ENCODE measurements at places on chromosomes 16 and 17. TPM values are rescaled to one million over a fixed set of nuclear protein-coding genes. Genes with fewer than 3 reads are reported as not detected.

DNA sequence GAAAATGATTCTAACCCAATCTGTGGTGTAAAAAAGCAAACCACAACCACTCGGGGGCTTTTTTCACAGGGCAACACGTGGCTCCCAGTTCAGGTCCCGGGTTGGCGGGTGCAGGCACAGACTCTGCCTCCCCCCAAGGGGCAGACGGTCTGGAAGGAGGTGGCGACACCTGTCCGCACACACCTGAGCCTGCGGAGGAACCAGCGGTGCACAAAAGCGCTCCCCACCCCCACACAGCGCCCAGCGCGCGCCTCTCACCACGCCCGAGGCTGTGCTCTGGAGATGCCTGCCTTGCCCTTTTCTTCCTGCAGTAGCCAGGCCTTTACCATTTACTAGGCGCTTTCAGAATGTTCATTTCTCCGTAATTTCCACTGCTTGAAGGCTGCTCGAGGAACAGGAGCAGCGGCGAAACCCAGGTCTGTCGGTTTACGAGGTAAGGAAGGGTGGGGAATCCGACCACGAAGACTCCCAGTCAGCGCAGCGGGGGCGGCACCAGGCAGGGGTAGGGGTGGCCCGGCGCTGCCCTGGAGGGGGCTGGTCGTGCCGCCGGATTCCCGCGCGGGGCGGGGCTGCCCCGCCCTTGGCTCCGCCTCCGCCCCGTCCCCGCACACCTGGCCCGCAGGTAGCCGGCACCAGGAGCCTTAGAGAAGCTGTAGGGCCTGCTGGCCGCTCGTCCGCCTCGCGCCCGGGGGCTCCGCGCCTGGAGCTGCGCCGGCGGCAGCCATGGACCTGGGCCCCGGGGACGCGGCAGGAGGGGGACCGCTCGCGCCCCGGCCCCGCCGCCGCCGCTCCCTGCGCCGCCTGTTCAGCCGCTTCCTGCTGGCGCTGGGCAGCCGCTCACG is at the start of gene USP43:
Gene USP43, plus strand, starts transcription at position 608 of the 842 bp plus-strand sequence. Its CDS starts 116 bp downstream, at position 724.
- DNase-seq: peak; percentile 25

The TLCD3B gene
- not detected for total RNA-seq

- no peak for DNase-seq
These were observed 10.7 kb downstream of the GALNS start for GRCh38 chr16:88846088-88846487.

DNA sequence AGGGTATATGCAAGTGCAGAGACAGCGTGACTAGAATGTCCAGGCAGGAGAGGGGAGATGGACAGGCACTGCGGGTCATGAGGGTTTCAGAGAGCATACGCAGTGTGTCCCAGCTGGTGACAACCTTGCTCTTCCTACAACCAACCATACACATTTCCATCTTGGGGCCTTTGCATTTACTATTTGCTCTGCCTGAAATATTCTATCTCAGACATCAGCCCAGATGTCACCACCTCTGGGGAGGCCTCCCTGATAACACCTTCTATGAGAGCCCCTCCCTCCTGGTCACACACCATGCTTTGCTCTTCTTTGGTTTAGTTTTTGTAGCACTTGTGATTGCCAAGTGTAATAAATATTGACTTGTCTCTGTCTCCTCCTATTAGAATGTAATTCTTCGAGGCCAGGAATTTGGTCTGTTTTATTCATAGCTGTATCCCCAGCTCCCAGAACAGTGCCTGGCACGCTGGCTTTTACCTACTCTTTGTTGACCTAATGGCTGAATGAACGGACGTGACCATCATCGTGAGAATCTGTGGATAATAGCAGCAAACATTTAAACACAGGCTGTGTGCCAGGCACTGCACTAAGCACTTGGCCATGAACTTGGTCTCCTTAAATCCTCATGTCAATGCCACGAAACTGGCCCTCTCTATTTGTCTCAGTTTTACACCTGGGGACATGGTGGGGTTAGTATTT is 51.9 kb downstream of the PLCG2 start:
- no peak for DNase-seq

DNA sequence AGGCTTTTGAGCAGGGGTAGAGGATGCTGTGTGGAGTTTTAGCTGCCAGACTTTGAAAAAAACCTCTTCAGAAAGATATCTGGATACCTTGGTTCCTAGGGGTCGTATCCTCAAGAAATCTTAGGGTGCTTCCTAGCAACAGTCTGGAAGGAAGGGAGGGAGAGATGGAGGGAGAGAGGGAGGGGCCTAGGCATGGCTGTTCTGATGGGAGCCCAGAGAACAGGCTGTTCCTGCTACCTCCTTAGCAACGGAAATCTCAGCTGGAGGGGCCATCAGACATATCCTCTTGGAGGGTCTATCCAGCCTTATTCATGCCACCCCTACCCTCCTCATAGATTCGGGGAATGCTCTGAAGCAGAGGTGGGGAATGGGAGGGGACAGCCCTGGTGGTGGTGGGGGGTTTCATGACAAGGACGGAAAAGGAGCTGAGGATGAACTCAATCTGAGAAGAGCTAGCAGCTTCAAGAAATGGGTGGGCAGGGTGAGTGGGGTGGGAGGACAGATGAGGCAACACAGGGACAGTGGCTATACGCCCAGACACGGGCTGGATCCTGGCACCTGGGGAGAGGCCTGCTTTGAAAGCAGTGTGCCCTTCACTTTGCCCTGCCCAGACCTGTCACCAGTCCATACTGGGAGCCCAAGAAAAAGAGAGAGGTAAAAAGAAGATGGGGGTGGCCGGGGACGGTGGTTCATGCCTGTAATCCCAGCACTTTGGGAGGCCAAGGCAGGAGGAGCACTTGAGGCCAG is 2.9 kb upstream of the THRA start:
- no peak for DNase-seq

The GCGR gene
- not detected for total RNA-seq

DNA sequence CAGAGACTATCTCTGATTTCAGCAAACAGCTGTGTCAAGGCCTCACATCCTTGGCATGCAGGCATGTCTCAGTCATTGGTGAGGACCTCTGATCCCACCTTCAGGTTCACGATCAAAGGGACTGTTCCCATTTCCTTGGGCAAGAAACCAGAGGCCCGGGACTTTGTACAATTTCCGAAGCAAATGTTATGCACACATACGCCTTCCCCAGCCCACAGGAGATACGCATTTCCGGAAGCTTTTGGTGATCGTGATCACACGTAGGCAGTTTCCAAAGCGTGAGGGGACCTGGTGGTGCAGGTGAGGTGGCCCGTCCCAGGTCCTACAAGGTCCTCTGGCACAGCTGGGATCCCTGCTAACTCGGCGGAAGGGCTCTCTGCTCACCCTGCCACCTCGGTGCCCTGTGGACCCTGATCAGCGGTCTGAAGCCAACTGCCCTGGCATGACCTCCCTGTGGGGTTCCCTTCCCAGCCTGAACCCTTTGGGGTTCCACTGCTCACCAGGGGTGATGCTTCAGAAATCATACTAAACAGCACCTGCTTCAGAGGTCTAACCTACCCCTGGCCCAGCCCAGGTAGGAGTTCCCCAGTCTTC is 28.8 kb upstream of the KLHDC4 start:
- no peak for DNase-seq

The ZNF423 gene
- 0.32 TPM for total RNA-seq

The ABCA6 gene
- total RNA-seq: 6.4 TPM

- DNase-seq: no peak
These were observed 19.9 kb downstream of the GGA3 start for GRCh38 chr17:75241502-75241901.

GRCh38 chr16:84024854-84025253 is 17.7 kb downstream of the SLC38A8 start:
- DNase-seq: peak; percentile 45

- DNase-seq: no peak
These were observed 696 bp upstream of the PSMC5 start for GRCh38 chr17:63826468-63827001.

- no peak for DNase-seq
These were observed 12.8 kb upstream of the NGFR start for GRCh38 chr17:49482144-49482817.

DNA sequence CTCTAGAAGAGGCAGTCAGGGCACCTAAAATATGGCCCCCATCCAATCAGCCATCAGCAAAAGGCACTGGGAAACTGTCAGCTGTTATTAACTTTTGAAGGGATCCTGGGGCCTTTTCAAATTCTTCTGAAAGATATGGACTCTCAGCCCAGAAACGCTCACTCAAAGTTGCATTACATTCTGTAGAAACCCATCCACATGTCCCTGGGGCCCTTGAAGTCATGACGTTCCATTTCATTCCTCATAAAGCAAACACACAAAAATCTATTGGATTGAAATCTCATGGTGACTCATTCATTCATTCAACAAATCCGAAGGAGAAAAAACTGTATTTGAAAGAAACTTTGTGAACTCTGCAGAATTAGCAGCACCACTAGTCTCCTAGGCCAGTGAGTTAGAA is 215.3 kb downstream of the C16orf95 start:
- DNase-seq: no peak

The CAMKK1 gene
- total RNA-seq: 3.9 TPM

DNA sequence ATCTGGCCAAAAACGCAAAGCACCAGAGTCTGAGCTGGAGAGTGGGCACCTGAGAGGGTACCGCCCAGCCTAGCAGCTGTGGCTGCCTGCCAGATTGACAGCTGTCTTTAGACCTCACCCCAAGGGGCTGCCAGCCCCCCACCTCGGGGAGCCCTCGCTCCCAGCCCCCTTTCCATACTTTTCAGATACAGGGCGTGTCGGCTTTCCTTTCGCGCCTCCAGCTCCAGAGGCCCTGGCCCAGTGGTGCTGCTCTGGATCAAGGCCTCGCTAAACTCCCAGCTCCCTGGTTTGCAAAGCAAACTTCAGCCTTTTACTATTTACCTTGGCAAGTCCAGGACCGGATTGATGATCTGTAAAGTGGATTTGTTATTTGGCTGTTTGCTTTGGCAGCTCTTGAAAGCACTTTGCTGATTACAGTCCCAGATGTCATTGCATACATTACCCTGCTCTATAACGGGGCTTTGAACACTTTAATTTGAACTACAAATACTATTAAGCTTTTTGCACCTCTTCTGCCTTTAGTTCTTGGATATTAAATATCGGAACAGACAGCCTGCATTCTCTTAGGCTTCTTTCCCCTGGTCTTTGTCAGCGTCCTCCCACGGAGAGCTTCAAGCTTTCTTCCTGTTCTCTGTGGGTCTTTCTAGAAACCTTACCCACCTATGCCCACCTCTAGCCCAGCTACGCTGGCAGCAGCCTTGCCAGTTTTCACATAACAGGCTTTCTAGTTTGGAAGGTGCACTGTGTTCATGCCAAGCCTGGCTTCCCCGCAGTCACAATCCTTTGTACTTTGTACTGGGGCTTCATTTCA is 63.6 kb upstream of the TBX2 start:
- DNase-seq: no peak

DNA sequence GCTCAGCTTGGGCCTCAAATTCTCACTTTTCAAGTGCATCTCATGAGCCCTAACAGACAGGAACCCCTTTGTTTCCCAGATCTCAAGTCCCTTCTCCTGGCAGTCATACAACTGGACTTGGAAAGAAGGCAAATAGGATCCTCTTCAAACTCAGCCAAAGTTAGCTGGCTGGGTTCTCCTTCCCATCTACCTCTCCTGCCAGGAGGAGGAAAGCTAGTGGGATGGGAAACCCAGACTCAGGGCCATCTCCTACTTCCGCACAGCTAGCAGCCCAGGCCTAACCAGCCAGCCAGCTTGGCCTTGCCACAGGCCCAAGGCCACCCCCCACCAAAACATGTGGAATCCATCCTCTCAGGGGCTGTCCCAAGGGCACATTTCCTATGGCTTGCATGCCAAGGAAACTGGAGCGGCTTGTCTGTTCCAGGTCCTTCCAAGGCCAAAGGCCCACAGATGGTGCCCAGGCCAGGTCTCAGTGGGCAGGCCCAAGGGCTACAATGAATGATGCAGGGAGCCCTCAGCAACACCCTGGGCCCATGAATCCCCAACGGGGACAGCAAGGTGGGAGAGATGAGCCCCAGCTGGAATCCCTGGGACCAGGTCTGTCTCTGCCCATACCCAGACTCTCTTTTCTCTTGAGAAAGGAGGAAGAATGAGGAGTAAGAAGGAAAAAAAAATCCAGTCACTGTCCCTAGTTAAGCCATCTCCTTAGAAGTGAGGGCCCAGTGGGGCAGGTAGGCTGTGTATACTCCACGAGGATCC is 1.7 kb downstream of the SMARCD2 start:
- no peak for DNase-seq

The CCDC78 gene
- 1.3 TPM for total RNA-seq

The HSD3B7 gene
- total RNA-seq: 24.8 TPM

DNA sequence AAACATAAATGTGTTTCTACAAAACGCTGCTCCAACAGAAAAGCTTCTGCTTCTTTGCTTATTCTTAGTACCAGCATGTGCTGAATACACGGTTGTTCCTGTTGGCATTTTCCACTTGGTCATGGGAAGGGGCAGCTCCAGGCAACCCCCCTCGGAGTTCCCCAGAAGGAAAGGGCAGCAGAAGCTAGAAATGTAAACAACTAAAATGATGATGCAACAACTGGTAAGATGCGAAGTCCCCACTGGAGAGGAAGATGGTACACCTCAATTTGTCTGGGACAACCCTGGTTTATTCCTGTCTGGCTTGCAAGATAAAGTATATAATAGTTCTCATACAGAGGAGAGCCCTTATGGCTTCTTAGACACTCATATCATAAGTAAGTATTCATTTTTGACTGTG is 9.2 kb upstream of the CCL13 start:
- DNase-seq: no peak

DNA sequence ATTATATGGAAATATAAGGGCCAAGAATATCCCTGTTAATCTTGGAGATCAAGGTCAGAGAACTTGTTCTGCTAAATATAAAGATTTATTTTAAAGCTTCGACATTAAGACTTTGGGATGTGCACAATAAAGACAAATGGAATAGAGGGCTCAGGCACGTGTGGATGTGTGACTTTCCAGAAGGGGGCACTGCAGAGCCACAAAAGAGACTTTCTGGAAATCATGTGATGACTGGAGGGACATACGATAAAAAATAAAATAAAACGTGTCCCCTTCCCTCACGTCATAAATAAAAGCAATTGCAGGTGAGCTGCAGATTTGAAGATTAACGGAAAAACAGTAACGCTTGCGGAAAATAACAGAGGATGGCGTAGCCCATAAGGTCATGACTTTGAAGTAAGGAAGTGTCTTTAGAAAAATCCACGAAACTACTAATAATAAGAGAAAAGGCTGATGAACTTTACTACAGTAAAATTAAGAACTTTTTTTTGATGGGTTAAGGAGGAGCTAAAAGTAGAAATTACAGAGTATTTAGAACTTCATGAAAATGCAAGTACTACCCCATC is 9.4 kb upstream of the ENGASE start:
- DNase-seq: peak; percentile 58

The CA4 gene
- not detected for total RNA-seq

The CRYBA1 gene
- total RNA-seq: 0.43 TPM

GRCh38 chr17:73706858-73707257 is 62.6 kb upstream of the SDK2 start:
- no peak for DNase-seq

GRCh38 chr17:38885044-38885727 is 15.3 kb downstream of the LASP1 start:
- no peak for DNase-seq

The CTRB2 gene
- total RNA-seq: not detected

DNA sequence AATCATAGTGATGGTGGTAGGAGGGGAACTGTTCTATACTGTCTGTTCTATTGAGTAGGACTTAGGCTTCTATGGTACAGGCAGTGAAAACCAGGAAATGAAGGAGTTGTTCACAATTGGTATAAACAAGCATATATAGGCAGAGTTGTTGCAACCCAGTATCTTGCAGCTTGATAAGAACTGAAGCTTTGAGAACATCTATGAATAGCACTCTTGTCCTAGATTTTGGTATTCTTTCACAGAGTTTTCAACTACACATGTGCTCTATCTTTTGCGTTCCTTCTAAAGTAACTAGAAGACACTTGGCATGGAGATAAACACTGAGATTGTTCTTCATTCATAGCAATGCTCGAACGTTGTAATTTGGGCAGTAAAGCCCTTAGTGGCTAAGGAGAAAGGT is 91.8 kb downstream of the KCNJ2 start:
- DNase-seq: no peak

GRCh38 chr17:59001158-59001814 is 105.4 kb downstream of the TRIM37 start:
- DNase-seq: peak; percentile 49

Measured in fibroblast of villous mesenchyme (primary cell).